ENCODE measurements at places on chromosomes 7 and 10.

DNA sequence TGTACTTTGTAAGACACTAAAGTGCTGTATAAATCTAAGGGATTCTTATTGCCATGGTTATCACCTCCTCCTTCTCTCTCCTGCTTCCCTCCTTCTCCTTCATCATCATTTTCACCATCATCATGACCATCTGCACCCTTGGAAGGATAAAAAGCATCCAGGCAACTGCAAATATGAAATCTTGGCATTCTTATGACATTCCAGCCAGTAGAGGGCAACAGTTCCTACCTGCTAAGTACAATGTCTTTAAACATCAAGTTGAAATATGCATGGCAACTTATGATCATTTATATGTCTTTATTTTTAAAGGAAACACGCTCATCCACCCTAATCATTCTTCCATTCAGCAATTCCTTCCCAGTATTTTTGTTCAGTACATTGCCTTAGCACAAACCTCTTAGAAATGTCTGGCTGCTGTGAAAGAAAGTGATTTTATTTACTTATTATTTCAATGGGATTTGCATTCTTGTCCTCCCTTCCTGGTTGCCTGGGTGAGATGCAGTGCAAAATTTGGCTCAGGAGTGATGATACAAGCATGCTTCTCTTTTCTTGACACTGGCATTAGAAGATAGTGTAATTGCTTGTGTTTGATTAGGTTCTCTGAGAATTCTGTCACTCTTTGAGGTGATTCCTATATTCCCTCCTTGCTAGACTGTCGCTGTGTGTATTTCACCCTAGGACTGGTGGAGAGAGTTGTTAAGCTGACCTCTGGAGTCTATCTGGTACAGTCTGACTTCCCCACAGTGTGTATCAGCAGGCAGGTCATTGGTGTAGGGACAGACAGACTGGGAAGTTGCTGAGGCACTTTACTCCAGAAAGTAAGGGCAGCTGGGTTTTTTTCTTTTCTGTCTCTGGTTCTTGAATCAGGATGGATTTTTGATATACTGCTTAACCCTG lies 188.5 kb upstream of the BMPER start:
- DNase-seq = no peak

GRCh38 chr7:28161331-28161730 lies 19.3 kb downstream of the JAZF1 start:
- no peak for DNase-seq

- DNase-seq = no peak
Observed at GRCh38 chr10:9636216-9636615, 1381.5 kb upstream of the CELF2 start.

GRCh38 chr7:80411621-80412020 lies 100.2 kb downstream of the GNAT3 start:
- DNase-seq = no peak

DNA sequence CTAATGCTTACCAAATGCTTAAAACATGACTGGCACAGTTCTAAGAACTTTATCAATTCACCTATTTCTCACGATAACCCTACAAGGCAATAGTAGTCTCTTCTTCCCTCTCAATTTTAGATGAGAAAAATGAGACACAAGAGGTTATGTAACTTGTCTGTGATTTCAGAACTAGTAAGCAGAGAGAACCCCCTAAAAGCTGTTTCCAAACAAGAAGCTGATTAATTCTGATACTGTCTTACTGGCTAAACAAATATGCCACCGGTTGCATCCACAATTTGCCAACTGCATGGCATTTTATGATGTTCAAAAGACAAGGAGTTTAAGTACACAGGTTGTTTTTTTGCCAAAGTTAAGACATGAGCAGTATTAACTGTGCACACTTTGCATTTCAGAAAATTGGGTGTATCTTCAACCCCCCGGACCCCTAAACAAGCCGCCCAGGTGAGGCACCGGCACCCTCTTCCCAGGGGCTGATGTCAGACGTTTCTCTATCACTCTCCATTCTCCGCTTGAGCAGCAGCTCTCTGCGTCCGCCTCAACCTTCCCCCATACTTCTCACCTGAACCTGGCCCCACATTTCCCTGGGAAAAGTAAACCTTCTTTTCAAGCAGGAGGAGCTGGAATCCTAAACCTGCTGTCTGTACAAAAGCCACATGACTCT lies 21.7 kb downstream of the RSU1 start:
- DNase-seq = no peak

DNA sequence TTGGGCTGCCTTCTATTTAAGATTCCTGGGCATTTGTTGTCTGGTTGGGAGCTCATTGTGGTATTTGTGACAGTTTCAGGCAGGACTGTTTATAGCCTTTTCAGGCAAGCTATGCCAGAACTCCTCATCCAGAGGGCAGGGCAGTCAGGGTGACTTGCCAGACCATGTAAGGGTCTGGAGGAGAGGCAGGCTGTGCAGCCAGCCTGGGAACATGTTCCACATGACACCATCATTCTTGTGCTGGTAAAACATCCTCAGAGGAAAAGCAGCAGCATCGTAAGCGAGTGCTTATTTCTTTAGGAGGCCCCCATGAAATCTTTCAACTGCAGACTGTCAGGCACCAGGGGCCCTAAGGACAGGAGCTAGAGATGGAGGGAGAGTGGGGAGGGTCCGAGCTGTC lies 44.0 kb upstream of the SORBS1 start:
- peak; percentile 58 for DNase-seq

GRCh38 chr7:105261689-105262088 lies 127.0 kb downstream of the SRPK2 start:
- DNase-seq = no peak

DNA sequence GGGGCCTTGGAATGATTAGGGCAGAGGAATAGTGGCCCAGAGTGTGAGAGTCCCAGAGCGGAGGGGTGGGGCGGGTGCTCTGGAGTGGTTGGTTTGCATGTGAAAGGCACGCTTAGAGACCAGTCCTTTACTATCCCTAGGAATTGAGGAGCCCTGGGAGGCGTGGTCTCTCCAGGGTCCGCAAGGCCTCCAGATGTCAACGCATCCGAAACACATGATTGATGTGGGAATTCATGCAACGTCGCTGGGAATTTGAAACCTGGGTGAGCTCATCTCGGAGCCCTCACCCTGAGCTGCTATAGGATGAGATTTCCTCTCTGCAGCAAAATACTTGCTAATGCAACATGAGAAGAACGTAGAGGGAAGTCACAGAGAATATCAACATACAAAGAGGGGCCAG lies 51.2 kb downstream of the NPTX2 start:
- no peak for DNase-seq

All from ureter (tissue), 1 donor.